ENCODE measurements at places on chromosomes 16 and 17. TPM values are rescaled to one million over a fixed set of nuclear protein-coding genes. Genes with fewer than 3 reads are reported as not detected.

SPATA22 gene
- total RNA-seq, result not detected

PLEKHG4 gene
- total RNA-seq, result 7.4 TPM

DNA sequence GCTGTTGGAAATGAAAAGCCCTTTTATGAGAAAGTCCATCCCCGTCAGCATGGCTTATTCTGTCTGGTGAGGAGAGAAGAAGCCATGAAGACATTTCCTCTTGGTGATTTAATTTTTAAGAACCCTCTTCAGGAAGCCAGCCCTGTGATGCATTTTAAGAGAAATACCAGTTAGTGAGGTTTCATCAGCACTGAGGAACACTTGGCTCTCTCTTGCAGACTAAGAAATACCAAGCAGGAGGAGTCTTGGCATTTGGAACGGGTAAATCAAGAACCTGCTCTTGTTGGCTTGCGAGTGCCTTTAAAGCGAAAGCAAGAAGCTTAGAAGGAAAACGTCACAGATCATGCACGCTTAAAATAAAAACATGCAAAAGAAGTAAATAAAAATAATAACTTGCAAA is 17.5 kb downstream of the RAB11FIP3 start:
- no peak for DNase-seq

DNA sequence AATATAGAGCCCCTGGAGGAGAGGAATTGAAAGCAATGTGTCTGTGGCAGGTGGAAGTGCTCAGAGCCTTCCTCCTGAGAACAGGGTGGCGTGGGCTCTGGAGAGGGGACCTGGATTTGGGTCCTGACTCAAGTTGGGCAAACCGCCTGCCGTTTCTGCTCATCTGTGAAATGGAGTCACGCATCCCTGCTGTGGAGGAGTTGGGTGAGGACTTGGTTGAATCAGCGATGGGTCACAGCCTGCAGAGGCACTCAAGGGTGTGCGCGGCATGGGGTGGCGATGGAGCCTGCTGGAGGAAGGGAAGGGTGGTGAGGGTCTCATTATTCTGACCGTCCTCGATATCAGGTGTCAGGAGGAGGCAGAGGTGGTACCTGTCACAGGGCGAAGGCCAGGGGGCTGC is 3.1 kb downstream of the ADAD2 start:
- no peak for DNase-seq

Data from H1 (cell line).